Calu3 (cell line): ENCODE measurements at places on chromosomes 2 and 18. TPM values are rescaled to one million over a fixed set of nuclear protein-coding genes. Genes with fewer than 3 reads are reported as not detected.

The ABCB11 gene
- total RNA-seq = 1.3 and 2.1 TPM in 2 replicates

The RPE gene
- 84.7 and 94.9 TPM in 2 replicates for total RNA-seq

The SKA1 gene
- 20.3 and 22.5 TPM in 2 replicates for total RNA-seq

The STPG4 gene
- total RNA-seq = 12.7 and 14.4 TPM in 2 replicates

The SFT2D3 gene
- total RNA-seq = 8.7 and 9.3 TPM in 2 replicates

The SLC14A1 gene
- not detected in 2 replicates for total RNA-seq

The AOX1 gene
- 0.22 and 0.45 TPM in 2 replicates for total RNA-seq

The REG3G gene
- not detected in 2 replicates for total RNA-seq

DNA sequence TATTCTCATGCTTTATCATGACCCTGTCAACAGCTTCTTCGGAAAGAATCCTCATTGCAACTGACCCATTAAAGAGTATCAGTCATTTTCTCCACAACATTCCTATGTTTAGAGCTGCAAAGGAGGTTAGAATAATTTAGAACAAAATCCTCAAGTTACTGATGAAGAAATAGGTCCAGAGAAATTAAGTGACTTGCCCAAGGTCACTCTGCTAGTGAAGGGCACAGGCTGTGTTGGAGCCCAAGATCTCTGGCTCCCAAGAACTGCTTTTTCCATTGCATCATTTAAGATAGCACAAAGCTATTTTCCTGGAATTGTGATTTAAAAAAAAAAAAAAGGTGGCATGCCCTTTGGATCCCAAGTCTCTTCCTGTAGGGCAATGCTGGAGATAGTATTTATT, 9.6 kb downstream of the IRS1 start:
- no peak for DNase-seq

DNA sequence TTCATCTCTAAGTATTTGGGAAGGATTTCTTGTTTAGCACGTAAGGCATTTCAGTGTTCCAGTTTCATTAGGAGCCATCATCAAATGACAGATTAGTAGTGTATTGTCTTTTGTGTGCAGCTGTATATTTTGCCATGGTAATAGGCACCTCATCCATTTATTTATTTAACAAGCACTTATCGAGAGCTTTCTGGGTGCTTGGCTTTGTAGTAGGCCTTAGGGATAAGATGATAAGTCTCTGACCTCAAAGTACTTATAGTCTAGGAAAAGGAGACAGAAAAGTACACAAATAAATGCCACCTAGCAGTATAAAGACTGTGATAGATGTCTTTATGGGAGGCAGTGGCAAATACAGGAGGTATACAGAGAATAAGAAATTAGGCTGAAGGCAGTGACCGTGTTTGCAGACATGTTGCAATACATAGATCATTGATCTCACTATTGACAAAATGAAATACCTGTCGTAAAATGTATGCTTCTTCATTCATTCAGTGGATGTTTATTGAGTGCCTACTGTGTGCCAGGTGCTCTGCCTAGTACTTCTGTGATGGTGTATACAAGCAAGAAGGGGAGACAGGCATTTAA, 265.9 kb downstream of the SETBP1 start:
- no peak for DNase-seq

DNA sequence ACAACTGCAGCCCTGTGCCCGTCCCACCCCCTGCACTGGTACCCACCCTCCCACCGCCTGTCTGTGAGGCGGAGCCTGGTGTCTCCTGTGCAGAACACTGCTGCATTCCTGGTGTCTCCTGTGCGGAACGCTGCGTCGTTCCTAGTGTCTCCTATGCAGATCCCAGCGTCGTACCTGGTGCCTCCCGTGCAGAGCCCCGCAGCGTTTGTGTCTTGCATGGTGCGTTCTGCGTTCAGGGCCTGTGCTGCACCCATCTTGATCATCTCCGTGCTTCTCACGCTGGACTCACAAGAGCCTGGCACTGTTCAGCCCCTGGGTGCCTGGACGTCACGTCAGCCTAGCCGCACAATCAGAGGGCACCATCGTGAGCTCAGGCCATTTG, 248.6 kb upstream of the SALL3 start:
- DNase-seq = no peak

DNA sequence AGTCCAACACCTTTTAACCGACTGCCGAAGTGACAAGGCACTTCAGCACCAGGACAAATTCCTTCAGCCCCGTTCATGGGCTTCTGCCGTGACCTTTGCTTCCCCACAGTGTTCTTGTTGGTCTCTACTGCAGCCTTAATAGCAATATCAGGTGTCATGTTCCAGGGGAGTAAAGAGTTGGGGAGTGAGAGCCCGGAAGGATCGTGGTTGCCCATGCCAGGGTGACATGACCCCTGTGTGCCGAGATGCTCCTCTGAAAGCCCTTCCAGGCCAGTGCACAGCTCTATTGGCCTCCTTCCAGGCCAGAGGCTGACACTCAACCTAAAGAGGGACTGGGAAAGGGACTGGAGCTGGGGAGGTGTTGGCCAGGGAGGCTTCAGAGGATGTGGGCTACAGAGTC, 279.2 kb downstream of the CYRIA start:
- no peak for DNase-seq

- DNase-seq = no peak
Observed at GRCh38 chr2:112335600-112335999, 60.2 kb downstream of the ZC3H6 start.

DNA sequence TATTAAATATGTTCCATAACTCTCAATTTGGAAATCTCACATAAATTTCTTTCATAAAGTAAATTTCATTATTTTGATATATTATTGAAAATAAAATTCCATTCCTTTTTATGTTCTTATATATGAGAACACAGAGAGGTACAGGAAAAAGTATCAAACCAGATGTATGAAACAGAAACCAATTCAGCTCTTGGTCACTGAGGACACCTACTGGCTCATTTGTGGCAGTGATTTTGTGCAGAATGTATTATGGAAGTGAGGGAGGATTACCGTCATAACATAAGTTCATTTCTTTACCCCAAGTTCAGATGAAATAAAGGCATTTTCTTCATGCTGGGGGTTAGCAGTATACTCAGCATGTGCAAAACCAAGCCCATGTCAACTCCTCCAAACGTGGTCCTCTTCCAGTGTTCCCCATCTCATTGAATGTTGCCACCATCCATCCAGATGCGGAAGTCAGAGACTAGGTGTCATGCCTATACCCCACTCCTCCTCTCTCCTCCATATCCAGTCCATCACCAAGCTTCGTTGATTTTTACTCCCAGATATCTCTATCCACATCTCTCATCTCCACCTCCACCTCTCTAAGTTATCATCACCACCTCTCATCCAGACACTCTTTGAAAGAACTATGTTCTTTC, 41.7 kb upstream of the MALL start:
- peak; percentile 22 for DNase-seq

DNA sequence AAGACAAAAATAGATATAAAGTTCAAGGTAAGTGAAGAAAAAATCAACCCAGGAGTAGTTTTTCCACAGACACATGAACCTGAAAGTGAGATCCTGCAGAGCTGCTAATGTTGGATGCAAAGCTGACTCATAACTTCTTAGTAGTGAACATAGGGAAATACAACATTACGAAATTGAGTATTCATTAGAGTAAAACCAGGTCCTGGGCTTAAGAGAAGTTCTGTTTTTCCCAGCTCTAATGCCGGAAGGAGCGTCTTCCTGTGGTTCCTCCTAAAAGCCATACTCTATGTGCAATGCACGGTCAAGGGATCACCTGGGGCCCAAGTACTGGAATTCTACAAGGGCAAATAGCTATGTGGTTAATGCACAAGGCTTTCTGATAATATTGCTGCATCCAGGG, 141.7 kb downstream of the RBMS1 start:
- no peak for DNase-seq

GRCh38 chr2:235641956-235642355, 148.1 kb downstream of the AGAP1 start:
- no peak for DNase-seq

- no peak for DNase-seq
Observed at GRCh38 chr2:171386627-171387026, 47.2 kb downstream of the METTL8 start.

DNA sequence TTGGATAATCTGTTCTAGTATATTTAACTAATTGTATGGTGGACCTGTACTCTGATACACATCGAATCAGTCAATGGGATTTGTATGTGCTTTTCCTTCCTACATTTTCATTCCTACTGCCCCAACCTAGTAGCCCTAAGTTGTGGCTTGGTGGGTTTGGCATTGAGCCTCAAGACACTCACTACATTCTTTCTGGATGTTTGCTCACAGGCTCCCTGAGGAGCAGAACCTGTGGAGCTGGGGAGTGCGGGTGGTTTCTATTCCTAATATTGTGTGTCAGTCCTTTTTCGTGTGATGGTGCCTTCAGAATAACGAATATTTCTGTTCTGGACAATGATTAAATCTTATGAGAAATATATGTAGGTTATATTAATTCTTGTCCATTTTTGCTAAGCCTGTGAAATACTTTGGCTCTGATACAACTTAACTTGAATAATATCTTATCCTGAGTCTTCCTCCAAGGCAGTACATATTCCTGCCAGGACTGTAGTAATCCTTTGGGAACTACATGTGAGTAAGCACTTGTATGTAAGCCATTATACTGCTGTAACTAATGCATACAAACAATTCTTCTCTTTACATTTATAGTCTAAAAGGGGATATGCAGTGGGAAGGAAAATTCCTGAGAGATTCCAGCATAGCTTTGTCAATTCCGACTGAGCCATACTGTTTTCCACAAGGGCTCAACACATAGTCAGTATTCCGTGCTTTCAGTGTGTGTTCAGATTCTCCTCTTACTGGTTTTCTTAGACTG, 150.6 kb downstream of the AGPS start:
- DNase-seq = no peak

DNA sequence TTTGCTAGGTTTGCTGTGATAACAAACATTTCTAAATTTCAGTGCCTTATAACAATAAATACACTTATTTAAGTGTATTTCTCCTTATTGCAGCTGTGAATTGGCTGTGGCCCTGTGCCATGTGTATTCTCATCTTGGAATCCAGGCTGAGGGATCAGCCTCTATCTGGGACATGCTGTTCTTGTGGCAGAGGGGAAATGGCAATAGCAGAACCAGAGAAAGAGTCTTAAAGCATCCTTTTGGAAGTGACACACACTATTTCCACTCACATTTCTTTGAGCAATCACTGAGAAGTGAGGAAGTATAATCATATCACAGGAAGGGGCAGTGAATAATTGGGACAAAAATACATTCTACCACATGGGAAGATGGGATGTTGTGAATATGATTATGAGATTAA, 66.2 kb upstream of the PROKR1 start:
- no peak for DNase-seq

GRCh38 chr2:196809260-196809659, at the start of gene C2orf66:
TSS of gene C2orf66 (minus strand) at chr2:196809355. CDS start at chr2:196809336, 19 bp downstream.
- no peak for DNase-seq

DNA sequence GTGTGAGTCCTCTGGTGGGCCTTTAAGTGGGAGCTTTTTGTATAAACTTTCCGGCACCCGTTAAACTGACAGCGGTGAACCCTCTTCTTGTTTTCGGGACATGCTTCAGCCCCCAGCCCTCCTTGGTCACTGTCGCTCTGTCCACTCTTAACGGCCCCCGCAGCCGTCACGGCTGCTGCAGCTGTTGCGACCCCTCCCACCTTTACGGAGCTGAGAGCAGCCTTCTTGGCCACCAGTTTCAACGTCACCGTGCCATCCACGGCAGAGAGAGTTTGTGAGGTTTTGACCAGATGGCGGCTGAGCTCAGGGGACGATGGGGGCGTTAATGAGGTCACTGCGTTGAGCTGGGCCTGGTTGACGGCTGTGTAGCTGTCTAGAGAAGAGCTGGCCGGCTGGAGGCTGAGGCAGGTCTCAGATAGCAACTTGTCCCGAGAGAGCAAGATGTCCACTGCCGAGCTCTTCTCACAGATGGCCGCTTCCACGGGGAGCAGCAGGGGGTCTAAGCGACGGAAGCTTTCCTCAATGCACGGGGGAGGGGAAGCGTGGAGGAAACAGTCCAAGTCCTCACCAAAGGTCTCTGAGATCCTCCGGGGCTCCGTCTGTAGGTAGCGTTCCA, 41.9 kb downstream of the KLF7 start:
- no peak for DNase-seq

GRCh38 chr2:159650574-159650973, 34.2 kb upstream of the BAZ2B start:
- no peak for DNase-seq

- no peak for DNase-seq
Observed at GRCh38 chr2:236959876-236960275, 125.8 kb upstream of the COPS8 start.

DNA sequence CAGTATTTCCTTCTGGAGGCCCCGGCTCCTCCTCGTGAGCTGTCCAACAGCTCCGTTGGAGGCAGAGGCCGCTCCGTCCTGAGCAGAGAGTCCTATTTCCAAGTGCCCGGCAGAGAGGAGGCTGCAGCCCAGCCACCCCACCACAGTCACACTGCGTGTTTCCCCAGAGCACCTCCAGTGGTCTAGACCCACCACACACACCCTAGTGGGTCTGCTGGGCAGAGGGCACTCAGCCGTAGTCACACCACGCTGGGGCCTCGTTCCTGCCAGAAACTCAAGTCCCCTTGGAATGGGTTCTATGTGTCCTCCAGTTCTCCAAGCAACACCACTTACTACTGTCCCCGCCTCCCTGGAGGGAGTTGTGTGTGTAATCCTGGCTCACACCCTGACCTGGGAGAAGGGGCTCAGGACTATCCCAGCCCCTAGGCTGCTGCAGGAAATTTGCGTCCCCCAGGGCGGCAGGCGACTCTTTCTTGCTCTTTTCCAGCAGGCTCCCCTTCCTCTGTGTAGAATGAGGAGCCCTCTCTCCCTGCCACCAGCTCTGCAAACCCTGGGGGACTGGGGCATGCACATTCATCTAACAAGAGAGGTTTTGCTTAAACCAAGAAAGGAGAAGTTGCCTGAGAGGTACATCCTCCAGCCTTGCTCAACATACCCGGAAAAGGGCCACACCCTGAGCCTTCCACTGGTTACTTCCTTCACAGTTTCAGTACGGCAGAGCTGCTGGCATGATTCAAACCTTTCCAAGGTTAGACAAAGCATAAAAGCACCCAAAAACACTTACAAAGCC, 114.1 kb downstream of the NDUFA10 start:
- DNase-seq = no peak

DNA sequence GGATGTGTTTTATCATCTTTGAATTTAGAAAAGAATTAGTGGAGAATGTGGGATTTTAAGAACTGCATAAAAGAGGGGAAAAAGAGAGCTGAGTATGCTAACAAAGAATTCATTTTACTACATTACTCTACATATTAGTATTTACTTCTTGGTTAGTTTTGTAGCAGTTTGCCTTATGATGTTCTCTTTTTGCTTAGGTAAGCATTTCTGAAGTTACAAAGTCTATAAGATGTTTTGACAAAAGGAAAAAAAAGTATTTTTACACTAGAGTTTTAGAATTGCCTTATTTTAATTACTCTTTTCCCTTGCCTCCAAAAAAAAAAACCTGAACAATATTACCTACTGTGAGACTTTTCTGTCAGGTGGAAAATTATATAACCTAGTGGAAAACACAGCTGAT, 739.5 kb upstream of the SLC39A10 start:
- DNase-seq = no peak
